ENCODE measurements at places on chromosomes 1 and 21.

DNA sequence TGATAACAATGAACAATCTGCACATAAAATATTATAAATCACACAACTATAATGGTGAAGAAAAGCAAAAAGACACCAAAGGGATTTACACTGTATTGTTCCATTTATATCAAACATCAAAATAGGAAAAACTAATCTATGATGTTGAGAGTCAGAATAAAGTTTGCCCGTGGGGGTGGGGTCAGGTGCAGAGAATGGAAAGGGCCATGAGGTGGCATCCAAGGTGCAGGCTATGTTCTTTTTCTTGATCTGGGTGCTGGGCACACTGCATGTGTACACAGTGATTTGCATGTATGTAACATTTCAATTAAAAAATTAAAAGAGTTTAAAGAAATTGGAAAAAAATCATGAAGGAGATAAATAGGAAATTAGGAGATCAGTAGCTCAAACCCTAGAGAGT is 127.3 kb downstream of the DSCAM start:
- no peak for DNase-seq

- DNase-seq, result no peak
Measured at GRCh38 chr1:186768906-186769305, 59.8 kb upstream of the PLA2G4A start.

- DNase-seq, result no peak
Measured at GRCh38 chr1:205382561-205382960, 25.8 kb upstream of the KLHDC8A start.

DNA sequence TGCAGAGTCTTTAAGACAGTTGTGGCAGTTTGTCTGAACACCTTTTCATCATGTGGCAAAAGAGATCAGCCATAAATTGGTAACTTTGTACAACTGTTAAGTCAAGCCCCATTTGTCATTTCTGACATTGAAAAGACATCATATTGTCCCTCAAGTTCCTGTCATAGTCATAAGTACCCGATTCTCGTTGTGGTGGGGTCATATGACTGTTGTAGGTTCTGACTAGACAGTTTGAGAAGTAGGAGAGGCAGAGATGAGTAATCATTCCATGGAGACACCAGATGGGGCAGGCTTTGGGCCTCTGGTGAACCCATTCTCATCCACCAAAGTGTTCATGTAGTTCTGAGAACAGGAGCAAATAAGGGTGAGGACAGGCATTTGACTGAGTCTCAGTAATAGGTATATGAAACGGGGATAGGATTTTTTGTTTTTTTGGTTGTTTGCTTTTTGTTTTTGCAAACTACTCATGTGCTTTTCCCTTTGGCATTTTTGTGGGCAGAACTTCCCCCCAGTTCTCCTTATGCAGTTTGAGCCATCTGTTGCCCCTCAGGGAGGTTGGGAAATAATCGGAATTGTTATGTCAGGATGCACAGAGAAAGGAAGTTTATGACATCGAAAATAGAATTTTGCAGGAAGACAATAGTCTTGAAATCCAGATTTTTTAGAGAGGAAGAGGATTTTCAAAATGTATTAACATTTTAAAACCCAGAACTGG is 86.9 kb upstream of the KCNE2 start:
- no peak for DNase-seq

GRCh38 chr1:196071447-196071846 is 536.8 kb downstream of the KCNT2 start:
- no peak for DNase-seq

DNA sequence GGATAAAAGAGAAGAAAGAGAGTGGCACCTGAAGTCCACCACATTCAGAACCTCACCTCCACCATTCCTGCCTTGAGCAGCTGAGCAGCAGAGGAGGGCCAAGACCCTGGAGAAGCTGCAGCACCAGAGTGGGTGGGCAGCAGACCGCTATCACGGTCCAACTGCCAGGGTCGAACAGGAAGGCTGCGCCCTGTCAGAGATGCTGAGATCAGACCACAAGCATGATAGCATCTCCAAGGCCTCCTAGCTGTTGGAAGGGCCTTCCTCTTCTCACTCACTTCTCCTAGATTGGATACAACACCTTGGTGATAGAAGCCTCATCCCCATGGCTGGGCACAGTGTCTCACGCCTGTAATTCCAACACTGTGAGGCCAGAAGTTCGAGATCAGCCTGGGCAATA is 12.1 kb upstream of the SLC45A3 start:
- DNase-seq, result no peak

DNA sequence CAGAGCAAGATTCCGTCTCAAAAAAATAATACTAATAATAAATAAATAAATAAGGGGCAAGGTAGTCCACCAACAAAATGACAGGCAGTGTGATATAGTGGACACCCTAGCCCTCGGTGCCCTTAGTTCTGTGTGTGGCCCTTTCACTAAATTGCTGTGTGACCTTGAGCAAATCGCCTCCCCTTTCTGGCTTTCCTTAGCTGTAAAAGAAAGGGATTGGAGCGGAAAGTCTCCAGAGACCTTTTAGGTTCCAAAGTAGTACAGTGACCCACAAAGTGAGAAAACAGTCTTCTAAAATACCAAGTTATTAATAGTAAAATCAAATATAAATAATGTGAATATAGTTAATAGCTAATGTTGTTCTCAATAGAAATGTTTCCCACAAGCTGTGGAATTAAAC is 7.6 kb downstream of the LMNA start:
- no peak for DNase-seq

DNA sequence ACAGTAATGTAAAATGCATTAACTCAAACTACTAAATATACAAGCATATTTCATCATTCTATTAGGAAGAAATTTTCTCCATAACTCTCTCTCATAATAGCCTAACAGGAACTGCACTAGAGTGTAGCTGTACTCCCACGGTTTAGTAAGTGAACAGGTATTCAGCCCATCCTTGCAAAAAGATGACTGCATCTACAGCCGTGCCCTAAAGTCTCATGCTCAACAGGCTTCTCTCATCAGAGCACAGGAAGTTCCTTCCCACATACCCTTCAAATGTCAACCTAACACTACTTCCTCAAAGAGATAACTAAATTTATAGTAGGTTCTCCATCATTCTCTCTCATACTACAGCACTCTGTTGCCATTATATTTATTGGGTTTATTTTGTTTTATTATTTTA is 251.6 kb downstream of the AKT3 start:
- no peak for DNase-seq

- DNase-seq, result no peak
Measured at GRCh38 chr1:153001382-153001781, at the start of gene SPRR3. Gene SPRR3 (plus strand): TSS chr1:153001749. CDS start chr1:153003021, 1,272 bp downstream.

GRCh38 chr1:182101415-182102042 is 40.0 kb upstream of the ZNF648 start:
- no peak for DNase-seq

GRCh38 chr1:169307176-169307575 is 60.4 kb downstream of the NME7 start:
- no peak for DNase-seq

DNA sequence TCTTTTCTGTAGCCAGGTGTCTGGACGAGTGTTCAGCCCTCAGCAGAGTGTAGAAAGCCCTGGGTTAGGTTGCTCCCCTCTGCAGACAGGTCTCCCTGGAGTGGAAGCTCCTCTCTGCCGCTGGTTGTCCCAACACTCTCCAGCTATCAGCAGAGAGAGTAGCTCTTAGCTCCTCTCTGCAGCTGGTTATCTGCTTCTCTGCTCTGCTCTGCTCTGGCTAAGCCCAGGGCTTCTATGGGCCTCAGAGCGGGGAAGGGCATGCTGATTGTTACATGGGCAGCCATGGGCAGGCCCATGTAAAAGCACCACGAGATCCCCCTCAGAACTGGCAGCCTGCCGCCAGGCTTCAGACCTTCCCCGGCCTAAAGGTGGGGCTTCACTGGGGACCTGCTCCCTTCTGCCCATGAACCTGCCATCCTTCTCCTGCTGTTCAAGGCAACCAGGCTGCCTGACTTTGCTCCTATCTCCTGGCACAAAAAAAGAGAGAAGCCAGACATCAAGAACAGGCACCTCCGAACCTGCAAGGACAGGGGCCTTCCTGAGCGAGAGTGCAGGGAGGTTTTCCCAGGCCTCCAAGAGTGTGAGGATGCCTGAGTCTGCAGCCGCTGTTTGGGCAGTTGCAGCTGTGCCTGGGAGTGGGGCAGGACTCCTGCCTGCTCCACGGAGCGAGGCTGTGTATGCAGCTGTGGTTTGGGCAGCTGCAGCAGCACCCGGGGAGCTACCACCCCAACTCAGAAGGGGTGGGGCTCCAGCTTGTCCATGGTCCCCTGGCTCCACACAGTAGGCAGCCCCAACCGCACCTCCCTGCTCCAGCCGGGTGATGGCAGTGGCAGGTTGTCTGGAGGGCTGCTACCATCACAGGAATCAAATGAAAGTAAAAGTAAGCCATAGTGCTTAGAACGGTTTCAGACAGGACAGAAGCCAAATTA is 973.7 kb downstream of the LTN1 start:
- no peak for DNase-seq

GRCh38 chr1:110717179-110717578 is 42.4 kb upstream of the KCNA3 start:
- no peak for DNase-seq
